Activated CD8-positive, alpha-beta T cell treated with anti-CD3 and anti-CD28 coated beads for 36 hours (primary cell): ENCODE measurements at places on chromosomes 5 and 9. TPM values are rescaled to one million over a fixed set of nuclear protein-coding genes. Genes with fewer than 3 reads are reported as not detected.

Gene ZDHHC11B
- total RNA-seq: 0.59 TPM

Gene PRDM9
- total RNA-seq: not detected

Gene ECPAS
- total RNA-seq: 79.6 TPM

Gene EQTN
- total RNA-seq: not detected

Gene ANKRD20A1
- 1.5 TPM for total RNA-seq

Gene PCA3
- total RNA-seq: not detected

Gene PAEP
- total RNA-seq: not detected

Gene PLEKHG4B
- total RNA-seq: not detected

Gene ISL1
- not detected for total RNA-seq

Gene PCDHB5
- not detected for total RNA-seq

Gene C5orf52
- not detected for total RNA-seq

Gene SOWAHA
- total RNA-seq: not detected

Gene PPP6C
- 43.1 TPM for total RNA-seq

Gene FAM151B
- not detected for total RNA-seq

Gene STPG3
- not detected for total RNA-seq

Gene KIF20A
- 51.4 TPM for total RNA-seq
